ENCODE measurements at places on chromosomes 7 and 10.

- peak; percentile 43 for DNase-seq
These were observed 3.8 kb upstream of the STN1 start for GRCh38 chr10:103921750-103922195.

- DNase-seq = no peak
These were observed 75.3 kb upstream of the SAMD8 start for GRCh38 chr10:75035975-75036708.

- DNase-seq = no peak
These were observed 18.9 kb upstream of the RAMP3 start for GRCh38 chr7:45138433-45139267.

DNA sequence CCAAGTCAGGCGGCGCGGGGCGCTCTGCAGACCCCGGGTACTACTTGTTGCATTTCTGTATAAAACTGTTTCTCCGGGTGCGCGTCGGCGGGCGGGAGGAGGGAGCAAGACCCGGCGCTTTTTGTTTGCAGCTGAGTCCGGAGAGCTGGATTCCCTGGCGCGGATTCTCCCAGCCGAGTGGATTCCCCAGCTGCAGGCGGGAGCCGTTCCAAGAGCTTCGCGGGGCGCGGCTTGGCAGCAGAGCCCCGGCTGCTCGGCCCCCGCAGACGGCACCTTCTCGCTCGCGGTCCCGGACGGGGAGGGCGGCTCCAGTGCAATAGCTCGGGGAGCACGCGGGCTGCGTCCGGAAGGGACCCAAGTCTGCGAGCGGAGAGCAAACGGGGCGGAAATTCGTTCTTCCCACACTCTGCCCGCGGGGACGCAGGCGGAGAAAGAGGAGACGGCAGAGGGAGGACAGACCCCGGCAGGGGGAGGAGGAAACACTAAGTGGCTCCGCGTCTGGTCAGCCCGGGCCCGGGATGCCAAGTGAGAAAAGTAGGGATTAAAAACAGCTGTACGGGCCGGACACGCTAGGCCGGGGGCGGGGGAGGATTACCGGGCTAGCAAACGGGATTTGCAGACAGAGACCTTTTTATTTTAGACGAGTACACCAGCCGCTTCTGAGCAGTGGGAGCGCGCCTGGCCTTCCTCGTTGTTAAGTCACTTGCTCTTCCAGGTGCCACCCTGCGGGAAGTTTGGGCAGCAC, at the start of gene TRIL:
Gene TRIL (minus strand): TSS at position 96 of the 745 bp plus-strand sequence. CDS start 284 bp downstream, outside the sequence.
- DNase-seq = peak; percentile 32

- DNase-seq = no peak
These were observed 47.2 kb downstream of the VAX1 start for GRCh38 chr10:117090834-117091233.

- no peak for DNase-seq
These were observed 208.3 kb downstream of the ZMYND11 start for GRCh38 chr10:343231-344220.

DNA sequence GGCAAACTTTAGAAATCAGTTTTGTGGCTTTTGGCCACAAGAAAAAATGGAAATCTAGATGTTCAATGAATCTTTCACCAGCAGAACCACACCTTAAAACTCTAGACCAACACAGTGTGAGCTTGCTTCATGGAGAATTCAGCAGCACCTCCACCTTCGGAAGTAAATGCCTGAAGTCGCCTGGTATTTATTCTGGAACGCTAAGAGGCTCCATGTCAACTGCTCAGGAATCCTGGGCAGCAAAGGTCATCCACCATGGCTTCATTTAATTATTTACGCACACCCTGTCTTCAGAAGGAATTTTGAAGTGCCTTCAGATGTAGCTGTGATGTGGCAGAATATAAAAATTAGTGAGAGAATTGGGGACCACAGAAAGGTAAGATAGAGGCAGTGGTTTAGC, 167.7 kb downstream of the GFRA1 start:
- no peak for DNase-seq

GRCh38 chr7:30145426-30145970, 10.7 kb downstream of the MTURN start:
- no peak for DNase-seq

DNA sequence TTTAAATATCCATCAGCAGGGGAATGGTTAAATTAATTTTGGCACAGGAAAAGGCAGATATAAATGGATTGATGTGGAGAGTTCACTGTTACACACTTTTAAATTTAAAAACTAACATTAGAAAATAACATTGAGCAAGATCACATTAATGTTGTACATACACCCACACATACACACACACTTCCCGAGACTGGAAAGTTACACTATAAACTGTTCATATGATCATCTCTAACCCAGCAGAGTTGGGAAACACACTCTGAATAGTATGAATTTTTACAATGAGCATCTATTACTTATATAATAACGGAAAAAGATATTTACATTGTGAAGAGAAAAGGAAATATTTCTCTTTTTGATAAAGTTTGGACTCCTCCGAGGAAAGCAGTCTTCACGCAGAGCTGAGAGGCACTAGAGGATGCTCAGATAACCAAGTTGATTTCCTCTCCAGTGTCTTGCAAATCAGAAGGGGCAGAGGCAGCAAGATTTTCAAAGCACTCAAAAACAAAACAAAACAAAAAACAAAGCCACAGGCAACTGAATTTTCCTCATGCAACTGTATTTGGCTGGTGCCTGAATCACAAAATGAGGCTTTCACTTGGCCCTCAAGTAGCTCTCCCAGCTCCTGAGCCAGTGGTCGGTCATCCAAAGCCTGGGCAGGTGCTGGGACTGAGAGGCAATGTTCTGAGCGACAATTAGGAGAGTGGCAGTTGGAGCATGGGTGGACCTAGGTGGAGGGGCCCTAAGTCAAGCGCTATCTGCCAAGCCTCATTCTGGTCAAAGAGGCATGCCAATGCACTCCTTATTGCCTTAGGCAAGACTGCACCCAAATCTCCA, 10.5 kb upstream of the GATAD1 start:
- no peak for DNase-seq

DNA sequence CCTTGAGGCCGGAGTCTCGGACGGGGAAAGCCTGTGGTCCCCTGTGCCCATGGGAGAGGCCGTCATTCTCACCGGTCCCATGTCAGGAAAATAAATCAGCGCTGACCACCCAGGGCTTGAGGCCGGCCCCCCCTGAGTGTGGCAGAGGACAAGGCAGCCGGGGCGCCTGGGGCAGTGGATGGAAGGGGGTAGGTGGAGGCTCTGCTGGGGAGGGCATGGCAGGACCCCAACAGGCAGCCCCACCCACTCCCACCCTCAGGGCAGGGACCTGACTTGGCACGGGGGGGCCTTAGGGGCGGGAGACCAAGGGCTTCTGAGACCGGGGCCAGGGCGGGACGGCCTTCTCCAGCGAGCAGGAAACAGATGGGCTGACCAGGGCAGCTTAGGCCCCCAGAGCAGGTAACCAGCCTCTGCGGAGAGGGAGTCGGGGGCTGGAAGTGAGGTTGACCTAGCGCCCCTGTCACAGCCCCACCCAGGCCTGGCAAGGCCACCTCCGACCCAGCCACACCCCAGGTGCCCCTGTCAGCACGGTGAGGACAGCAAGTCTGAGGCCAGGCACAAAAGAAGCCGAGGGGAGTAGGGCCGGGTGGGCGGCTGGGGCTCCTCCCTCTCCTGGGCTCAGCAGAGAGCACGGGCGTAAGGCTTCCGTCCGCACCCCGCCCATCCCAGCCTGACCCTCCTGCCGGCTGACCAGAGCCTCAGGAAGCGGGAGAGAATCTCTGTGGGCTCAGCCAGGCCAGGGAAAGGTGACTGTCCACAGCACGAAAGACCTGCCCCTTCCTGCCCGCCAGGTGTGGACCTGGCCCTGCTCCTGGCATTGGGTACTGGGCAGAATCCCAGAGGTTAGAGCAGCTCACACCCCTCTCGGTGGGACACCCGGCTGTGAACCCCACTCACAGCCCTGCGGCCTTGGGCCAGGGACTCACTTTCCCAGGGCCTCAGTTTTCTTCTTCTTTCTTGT, 87.4 kb downstream of the FOXL3 start:
- peak; percentile 25 for DNase-seq

DNA sequence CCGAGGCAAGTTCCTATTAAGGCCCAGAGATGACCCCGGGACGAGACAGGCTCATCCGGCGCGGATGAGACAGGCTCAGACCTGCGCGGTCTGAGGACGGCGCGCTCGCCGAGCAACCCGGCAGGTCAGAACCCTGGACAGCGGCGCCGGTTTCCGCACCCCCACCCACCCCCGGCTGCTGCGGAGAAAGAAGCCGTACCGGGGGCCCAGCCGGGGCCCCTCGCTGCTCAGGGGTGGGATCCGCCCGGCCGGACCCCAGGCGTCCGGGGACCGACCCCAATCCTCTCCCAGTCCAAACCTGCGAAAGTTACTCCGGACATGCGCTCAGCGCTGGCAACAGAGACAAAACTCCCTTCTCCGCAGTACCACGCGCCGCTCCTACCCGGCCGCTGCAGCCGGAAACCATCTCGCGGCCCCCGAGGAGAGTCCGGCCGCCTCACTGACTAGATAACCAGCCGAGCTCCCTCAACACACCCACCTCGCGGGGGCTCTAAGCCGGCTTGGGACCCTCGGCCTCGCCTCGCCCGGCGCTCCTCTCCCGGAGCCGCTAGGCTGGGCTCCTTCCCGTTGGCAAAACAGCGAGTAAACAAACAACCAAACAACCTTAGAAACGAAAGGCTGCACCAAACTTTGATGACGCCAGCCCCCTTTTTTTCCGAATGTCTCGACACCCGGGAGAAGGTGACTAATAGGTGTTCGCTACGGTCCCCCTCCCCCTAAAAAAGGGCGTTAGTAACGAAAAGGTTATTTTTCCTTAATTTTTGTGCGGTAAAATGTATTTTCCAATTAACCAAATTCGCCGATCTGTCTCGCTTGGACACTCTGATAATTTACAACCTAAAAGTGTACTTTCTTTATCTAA, 2.3 kb upstream of the DRGX start:
- peak; percentile 72 for DNase-seq

GRCh38 chr7:129958643-129959470, 6.1 kb upstream of the UBE2H start:
- no peak for DNase-seq

- DNase-seq = no peak
These were observed 510.1 kb downstream of the ARL4A start for GRCh38 chr7:13197501-13197900.

DNA sequence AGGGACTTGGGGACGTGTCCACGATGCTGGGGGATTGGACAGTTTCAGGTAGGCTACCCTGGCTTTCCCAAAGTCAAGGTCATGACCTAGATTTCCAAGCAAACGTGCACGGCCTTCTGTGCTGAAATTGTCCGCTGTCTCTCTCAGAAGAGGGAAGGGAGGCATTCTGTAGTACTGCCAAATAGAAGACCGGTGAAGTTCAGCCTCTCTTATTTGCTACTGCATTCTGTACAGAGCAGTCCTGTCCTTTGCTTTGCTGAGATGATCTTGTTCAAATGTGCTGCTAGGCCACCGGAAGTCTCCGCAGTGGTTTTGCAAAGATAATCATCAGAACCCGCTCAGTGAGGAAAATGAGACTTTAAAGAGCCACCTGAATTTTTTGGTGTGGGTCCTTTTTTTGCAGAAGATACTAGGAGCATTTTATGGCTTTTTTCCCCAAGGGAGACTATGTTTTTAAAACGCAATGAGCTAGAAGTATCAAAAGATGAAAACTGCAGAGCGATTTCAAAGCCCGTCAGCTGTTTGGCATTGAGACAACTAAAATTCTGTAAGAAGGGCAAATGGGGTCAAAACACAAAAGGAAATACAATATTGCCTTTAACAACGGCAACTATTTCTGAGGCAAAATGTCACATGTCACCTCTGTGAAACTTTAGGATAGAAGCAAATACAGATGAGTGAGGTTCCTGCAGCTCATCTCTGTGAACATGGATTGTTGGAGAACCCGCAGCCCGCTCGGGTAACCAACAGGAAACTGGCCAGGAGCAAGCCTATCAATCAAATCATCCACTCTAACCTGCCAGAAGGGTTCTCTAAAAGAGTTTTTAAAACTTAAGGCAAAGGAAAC, 1.3 kb upstream of the NMT2 start:
- peak; percentile 55 for DNase-seq

GRCh38 chr10:73902351-73902750, 8.6 kb upstream of the PLAU start:
- no peak for DNase-seq

GRCh38 chr7:112079673-112080072, 126.5 kb downstream of the DOCK4 start:
- DNase-seq = no peak

GRCh38 chr7:147136352-147136751, 1019.8 kb downstream of the CNTNAP2 start:
- DNase-seq = no peak

- no peak for DNase-seq
These were observed 6.4 kb upstream of the ANXA11 start for GRCh38 chr10:80211786-80212185.

GRCh38 chr10:6492896-6493295, 87.2 kb downstream of the PRKCQ start:
- no peak for DNase-seq

DNA sequence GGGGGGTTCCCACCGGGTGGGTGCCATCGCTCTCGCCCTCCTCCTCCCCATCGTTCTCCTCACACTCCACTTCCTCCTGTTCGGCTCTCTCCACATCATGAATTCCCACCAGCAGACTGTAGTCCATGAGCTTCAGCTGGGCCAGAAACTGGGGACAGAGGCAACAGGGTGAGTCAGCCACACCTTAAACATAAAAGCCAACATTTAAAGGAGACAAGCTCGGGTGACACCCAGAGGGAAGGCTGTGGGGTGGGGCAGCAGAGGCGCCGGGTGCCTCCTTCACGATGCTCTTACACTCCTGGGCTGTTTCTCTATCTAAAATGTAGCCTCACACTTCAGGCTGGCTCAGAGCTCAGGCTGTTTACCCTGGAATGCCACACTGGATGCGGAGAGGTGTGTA, 172.5 kb downstream of the PIP4K2A start:
- DNase-seq = no peak

GRCh38 chr7:114874170-114874569, 47.7 kb upstream of the MDFIC start:
- no peak for DNase-seq

- DNase-seq = no peak
These were observed 89.9 kb downstream of the GOLGA7B start for GRCh38 chr10:97939446-97939990.

- DNase-seq = no peak
These were observed 181.4 kb downstream of the ARID5B start for GRCh38 chr10:62082729-62083411.

- DNase-seq = no peak
These were observed 95.8 kb downstream of the CACNA2D1 start for GRCh38 chr7:82347808-82348207.

GRCh38 chr10:59304521-59305097, 57.7 kb downstream of the FAM13C start:
- DNase-seq = no peak

GRCh38 chr7:101465576-101466196, 103.0 kb downstream of the COL26A1 start:
- no peak for DNase-seq

Measured in activated T-cell treated with anti-CD3 and anti-CD28 coated beads, Interleukin-2, amount 50 U/mL, for 24 hours (primary cell).